Hepatic stellate cell (primary cell): ENCODE measurements at places on chromosomes 4 and X.
A peak's percentile ranks its signal among the peaks of the same experiment; 100 is the strongest.

DNA sequence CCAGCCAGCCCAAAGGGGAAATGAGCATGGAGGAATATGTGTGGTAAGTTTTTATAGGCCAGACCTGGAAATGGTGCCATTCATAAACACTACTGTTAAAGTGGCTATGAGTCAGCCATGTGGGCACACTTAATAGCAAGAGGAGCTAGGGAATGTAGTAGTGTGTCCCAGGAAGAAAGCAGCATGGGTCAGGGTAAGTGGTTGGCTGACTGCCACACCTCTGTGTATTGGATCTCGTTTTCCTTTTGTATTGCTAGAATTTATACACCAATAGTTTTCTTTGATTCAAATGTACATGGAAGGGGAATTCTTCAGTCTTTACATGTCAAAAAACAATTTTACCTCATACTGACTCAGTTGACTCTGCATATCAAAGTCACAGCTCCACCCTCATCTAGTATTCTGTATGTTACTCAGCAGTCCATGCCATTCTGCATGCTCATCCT is 22.9 kb upstream of the SGMS2 start:
- no peak for DNase-seq

- DNase-seq = no peak
Observed at GRCh38 chr4:137587796-137588195, 55.5 kb upstream of the PCDH18 start.

DNA sequence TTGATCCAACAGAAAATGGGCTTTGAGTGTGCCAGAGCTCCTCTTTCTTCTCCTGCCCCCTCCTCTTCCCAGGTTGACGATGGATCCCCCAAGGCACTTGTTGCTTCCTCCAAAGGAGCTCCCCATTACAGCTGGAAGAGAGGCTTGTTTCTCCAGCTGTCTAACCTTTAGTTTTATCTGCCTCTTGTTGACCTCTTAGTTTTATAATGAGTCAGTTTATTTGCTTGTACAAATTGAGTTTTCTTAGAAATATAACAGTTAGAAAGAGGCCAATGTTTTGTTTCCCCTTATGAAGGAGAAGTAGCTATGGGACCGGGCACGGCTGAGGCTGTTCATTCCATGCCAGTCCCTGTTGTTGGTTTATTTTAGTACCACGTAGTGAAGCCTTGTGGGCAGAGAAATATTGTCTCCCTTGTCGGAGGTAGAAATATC is 158.2 kb downstream of the SPRY1 start:
- no peak for DNase-seq

- no peak for DNase-seq
Observed at GRCh38 chrX:49117581-49117980, 6.0 kb downstream of the GPKOW start.

DNA sequence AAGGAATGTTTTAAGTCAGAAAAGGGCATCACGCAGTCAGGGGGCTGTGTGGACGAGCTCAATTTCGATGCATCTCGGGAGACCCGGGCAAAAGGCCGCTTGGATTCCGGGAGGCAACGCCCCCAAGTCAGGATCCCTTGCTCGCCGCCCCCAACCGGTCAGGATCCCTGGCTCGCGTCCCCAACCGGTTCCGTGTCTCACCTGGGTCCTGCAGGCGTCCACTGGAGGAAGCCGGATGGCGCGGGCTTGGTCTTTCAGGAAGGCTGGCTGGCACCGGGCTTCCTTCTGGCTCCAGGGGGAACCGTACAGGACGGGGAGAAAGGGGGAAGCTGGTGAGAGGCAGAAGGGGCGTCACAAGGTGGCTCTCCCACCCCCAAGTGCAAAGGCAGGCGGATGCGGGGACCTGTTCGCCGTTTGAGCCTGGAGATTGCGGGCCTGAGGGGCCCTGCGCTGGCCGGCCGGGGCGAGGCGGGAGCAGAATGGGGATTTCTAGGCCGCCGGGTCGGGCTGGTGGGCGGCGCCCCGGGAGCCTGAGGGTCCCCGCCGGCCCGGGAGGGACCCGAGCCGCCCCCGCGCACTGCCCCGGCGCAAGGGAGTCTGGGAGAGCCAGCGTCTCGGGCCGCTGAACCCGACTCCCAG is 84.7 kb downstream of the HPRT1 start:
- no peak for DNase-seq

GRCh38 chr4:13710246-13710885 is 82.8 kb upstream of the BOD1L1 start:
- DNase-seq = no peak

DNA sequence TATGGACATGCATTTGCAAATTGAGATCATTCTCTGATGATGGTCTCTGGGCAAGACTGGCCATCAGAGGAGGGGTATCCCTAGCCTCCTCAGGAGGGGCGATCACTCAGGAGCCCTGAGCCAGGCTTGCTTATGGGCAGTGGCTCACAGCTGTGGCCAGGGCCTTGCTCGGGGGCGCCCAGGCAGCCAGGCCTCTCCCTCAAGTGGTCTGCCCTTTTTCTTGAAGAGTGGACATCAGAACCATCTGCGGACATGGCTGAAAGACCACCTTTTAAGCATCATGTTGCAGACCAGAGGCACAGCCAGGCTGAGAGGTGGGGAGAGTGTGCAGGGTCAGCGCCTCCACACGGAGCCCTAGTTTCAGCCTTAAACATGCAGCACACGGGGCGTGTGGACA is 106.7 kb upstream of the PSAPL1 start:
- DNase-seq = no peak

GRCh38 chr4:76494871-76495590 is 60.0 kb downstream of the SHROOM3 start:
- no peak for DNase-seq

- DNase-seq = no peak
Observed at GRCh38 chrX:109448282-109448938, 33.5 kb downstream of the GUCY2F start.

GRCh38 chr4:145047151-145047550 is 50.8 kb downstream of the ANAPC10 start:
- DNase-seq = no peak

DNA sequence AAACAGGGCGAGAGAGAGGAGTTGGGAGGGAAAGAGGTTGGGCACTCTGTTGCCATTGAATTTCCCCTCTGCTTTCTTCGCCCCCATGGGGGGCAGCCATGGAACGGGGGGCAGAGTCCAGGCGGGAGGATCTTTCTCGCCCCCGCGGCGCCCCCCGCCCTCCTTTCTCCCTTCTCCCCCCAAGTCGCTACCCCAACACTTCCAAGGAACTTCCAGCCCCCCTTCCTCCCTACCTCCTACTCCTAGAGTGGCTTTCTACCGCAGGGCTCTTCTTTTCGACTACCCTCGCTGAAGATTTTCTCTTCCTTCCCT is 594 bp upstream of the STAG2 start:
- DNase-seq = no peak

GRCh38 chr4:180380733-180381132 is 1862.5 kb upstream of the TENM3 start:
- no peak for DNase-seq

DNA sequence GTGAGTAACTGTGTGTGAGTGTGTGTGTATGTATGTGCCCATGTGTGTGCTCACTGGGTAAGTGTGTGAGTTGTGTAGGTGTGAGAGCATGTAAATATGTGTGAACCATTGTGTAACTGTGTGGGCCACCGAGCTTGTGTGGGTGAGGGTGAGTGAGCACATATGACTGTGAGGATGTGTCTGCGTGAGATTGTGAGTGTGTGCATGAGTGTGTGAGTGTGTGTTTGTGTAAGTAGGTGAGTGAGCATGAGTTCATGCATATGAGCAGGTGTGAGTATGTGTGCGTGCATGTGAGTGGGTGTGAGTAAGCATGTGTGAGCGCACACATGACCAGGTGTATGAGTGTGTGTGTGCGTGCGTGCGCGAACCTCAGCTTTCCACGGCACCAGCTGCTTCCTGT is 1.4 kb upstream of the ATP2B3 start:
- DNase-seq = no peak

DNA sequence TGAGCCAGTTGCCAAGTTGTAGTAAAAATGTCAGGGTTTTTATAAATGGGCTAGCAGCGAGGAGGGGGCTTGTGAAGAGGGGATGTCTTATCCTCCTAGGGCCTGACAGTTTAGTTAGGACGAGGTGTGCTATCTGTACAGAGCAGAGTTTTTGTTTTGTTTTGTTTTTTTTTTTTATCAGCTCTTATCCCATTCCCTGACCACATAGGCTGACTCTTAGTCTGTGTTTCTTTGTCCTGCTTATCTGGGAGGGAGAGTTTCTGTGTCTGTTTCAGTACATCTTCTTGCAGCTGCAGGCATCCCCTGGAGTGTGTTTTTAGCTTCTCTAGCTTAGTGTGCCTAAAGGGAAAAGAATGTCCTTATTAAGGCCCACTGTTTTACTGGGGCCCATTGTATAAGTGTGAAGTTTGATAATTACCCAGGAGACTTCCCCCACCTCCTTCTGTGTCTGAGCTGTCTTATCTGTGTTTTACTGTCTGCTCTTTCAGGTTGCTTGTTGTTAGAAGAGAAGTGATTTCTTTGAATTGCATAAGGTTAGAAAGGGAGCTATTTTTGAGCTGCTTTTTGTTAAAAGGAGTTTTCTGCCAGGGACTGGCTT is 32.0 kb downstream of the PAGE2 start:
- no peak for DNase-seq

DNA sequence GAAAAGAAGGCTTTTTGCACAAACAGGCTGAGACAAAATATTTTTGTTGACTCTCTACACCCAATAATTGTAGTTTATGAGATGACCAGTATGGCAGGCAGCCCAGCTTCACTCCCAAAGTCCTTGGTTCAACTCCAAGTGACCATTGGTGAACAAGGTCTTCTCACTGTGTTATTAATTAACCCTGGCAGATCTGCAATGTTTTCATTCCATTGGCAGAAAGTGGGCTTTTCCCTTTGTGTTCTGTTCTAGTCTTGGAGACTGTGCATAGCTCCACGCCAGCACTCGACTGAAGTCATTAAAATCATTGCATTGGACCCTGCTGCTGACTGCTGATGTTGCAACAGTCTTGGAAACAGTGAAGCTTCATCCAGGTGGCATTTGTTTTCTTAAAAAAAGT is 277.3 kb upstream of the HAND2 start:
- DNase-seq = no peak

- no peak for DNase-seq
Observed at GRCh38 chr4:170003071-170004070, 22.8 kb downstream of the MFAP3L start.

GRCh38 chr4:45363931-45364330 is 637.6 kb upstream of the GNPDA2 start:
- no peak for DNase-seq

GRCh38 chr4:42420140-42420539 is 22.9 kb downstream of the SHISA3 start:
- DNase-seq = no peak

GRCh38 chr4:126916626-126917140 is 716.1 kb upstream of the INTU start:
- DNase-seq = no peak

DNA sequence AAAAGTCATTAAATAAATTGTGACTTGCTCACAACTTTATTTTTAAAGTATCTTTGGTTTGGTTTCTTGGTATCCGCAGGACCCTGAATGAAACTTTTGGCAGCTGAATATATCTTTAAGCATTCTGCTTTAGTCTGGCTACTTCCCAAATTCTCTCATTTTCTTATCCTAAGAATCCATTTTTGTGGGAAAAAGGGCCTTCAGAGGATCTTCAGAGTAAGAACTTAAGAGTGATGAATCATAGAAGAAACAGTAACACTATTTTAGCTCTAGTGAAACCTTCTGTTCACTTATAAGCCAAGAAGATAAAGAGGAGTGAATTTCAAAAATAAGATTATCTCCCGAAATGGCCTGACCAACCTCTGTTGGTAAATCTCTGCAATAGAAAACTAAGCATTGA is 540.6 kb upstream of the MAGEB18 start:
- DNase-seq = peak; percentile 2

DNA sequence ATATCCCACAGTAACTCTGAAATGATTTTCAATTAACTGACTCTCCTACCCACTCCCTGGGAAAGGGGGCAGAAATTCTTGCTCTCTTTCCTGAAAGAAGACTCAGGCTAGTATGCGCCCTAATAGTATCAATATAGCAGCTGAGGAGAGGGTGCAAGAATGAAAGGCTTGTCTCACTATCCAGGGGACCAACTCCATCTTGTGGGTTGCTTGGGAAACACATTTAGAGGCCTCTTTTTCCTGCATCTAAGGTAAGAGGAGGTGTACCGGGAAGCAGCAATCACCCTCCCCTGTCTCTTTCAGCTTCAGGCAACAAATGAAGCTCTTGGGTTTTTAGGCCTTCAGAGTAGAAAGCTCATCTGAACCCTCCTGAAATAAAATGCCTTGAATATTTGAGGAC is 11.3 kb downstream of the TMEM255A start:
- DNase-seq = no peak

DNA sequence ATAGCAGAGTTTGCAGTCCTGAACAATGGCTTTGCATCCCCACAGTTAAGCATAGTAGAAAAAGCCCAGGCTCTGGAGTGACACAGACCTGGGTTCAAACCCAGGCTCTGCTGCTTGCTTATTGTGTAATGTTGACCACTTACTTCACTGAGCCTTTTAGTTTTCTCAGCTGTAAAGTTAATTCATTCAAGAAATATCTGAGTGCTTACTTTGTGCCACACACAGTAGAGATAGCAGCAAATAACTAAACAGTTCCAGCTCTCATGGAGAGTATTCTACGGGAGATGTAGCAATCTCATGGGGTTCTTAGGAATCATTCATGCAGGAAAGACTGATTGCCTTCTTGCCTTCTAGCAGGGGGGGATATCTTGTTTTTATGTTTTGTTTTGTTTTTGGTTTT is 63.2 kb downstream of the SLC9A6 start:
- no peak for DNase-seq

DNA sequence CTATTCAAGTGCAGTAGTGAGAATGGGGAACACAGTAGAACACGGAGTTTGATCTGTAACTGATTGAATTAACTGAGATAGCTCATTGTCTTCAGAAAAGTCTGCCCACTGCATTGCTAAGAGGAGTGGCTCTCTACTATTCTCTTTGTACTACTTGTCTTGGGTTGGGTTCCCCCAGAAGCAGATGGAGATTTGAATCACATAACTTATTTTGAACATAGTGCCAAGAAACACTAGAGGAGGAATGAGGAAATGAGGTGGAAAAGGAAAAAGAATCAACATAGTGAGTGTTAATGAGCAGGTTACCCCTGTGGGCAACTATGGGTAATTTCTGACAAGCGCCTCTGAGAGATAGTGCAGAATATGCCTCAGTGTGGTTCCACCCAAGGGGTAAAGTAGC is 362.7 kb downstream of the STIM2 start:
- no peak for DNase-seq
